T-helper 2 cell (primary cell): ENCODE measurements at places on chromosomes 4 and X.

DNA sequence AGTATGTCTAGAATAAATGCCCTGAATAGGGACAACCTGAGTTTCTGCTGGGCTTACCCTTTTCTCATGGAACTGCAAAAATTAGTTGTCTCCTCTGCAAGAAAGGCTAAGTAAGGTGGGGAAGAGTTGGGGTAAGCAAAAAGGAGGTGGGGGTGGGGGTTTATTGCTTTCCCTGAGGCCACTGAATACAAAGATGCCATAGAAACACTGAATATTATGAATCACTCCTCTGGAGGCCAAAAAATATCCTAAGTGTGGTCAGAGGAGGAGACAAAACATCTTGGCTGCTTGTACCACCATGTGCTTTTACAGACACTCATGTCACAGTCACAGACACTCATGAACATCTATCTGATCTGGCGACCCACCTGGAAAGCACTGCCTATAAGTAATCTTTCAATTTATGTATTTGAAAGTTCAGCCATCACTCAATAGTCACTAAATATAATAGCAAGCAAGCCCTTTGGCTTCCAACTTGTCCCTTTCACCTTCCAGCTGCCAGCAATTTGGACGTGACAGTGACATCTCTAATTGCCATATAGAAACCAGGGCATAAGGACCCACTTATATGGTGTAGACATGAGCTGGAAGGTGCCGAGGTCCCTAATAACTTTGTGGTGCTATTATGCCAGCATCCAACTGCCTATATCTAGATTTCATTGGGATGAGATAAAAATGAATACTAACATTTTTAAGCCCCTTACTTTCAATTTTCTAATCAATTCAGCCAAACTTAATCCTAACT is 122.7 kb upstream of the CBR4 start:
- DNase-seq, result no peak

DNA sequence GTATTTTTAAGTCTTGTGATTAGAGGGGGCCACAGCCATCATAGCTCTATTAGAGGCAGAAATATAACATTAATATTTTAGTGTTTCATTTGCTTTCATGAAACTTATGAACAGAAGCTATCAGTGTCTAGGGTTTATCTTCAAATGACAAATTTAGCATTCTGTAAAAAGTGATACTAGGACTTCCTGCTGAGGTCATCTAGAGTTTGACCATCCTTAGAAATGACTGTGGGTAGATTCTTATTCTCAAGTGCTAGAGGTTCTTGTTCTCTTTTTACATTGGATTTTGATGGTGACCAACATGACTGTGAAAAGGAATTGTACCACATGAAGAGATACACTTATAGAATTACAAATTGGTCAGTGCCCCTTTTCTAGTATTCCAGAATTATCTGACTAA is 568.6 kb downstream of the RPA4 start:
- DNase-seq, result no peak

DNA sequence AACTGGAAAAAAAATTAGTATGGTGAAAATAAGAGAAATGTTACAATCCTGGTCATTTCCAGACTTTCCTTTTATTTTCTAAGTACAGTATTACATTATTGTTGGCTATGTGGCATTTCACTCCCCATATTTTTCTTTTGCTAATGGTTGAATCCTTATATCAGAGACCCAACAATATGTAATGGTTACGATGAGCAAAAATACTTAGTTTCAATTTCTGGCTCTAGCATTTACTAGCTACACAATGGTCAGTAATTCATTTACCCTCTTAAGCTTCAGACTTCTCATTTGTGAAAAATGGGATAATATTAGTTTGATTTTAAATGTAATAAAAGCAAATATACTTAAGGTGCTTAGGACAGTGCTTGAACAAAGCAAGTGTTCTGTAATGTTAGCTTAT is 942.9 kb upstream of the PABPC4L start:
- DNase-seq, result no peak

GRCh38 chr4:106854569-106855351 is 181.4 kb downstream of the DKK2 start:
- no peak for DNase-seq

GRCh38 chr4:175253184-175253902 is 335.2 kb downstream of the ADAM29 start:
- DNase-seq, result no peak
